Activated B cell treated with CpG ODN at 0.5 μM for 24 hours (primary cell): ENCODE measurements at places on chromosomes 16 and 17. TPM values are rescaled to one million over a fixed set of nuclear protein-coding genes. Genes with fewer than 3 reads are reported as not detected.
A peak's percentile ranks its signal among the peaks of the same experiment; 100 is the strongest.

DNA sequence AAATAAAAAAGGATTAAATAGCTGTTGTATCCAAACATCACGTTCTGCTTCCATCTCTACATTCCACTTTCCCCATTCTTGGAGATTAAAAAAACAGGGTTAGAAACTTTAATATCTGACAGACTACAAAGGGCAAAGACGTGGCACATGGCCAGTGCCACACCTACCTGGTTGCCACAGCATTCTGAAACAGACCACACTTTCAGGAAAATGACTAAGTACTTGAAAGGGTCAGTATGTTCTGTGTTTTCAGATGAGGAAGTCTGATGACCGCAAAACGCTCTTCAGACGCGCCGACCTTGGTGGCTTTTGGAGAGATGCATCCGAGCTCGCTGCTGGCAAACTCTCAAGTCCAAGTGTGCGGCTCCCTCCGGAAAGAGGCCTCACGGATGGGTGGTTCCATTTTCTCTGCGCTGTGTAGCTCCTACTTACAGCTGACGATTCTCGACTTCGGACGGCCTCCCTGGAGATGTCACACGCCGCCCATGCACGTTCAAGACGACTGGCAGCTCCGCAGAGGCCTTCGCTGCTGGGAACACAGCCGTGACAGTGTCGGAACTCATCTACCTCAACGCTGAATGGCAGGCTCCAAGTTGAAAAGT, 15.5 kb downstream of the MAP1LC3B start:
- no peak for DNase-seq
- no peaks in the 10 kb centered on the region for H3K27me3 ChIP-seq
- H3K4me1 ChIP-seq: peaks cover 5% of the 10 kb centered on the region
- H3K4me3 ChIP-seq: peak overlapping the region; percentile 28

DNA sequence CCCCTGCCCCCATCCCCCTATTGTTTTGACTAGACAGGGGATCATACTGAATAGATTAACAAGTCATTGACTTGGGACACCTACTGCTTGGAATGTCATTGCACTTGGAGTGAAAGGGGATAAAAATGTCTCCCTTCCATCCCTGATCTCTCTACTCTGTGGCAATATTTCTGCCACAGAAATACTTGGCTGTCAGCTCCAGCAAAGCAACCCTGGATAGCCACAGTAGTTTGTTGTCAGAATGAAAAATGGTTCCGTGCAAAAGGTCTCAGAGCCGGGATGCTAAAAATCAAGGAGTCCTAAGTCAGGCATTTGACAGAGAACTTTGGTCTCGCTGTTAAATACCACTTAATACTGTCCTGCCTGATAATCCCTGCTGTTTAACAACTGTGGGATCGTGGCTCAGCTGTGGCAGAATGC, 722.0 kb upstream of the SOX9 start:
- no peaks in the 10 kb centered on the region for H3K4me1 ChIP-seq
- H3K4me3 ChIP-seq: no peak overlapping the region
- H3K27ac ChIP-seq: no peak overlapping the region
- DNase-seq: no peak

DNA sequence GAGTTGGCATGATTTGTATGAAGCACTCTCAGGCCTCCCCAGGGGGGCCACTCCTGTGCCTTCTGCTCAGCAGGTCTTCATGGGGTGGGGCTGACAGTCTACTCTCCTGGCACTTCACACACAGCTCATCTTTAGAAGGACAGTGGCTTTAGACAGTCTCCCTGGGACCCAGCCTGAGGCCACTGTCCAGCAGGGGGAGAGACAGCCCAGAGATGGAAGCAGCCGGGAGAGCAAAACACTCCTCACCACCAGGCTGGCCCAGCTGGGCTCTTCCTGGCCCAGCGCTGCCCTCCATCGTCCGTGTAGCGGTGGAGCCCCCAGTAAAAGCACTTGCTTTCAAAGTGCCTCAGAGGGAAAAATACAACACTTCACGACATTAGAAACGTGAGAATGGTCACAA, 62.0 kb upstream of the CRHR1 start:
- H3K4me3 ChIP-seq: no peak overlapping the region
- H3K36me3 ChIP-seq: no peaks in the 10 kb centered on the region
- no peaks in the 10 kb centered on the region for H3K4me1 ChIP-seq
- peaks cover 30% of the 10 kb centered on the region for H3K27me3 ChIP-seq
- no peak overlapping the region for H3K27ac ChIP-seq
- DNase-seq: no peak

- H3K36me3 ChIP-seq: no peaks in the 10 kb centered on the region
- H3K4me3 ChIP-seq: no peak overlapping the region
- H3K27ac ChIP-seq: no peak overlapping the region
- DNase-seq: no peak
Measured at GRCh38 chr16:1039762-1040161, 32.8 kb upstream of the SSTR5 start.

DNA sequence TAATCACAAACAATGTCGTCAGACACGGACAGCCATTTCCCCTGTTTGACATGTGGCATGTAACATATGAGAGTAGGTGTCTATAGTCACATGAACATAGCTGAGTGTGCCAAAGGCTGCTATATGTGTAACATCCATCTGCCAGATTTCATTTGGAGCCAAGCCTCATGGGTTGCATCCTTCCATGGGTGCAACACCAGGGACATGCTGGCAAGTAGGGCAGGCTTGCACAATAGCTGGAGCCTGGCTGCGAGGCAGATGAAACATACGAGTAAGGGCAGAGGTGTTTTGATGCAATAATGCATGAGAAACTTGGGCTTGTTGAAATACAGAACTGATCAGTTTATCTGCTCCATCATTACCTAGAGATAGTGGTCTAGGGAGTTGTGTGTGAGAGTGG, 9.0 kb upstream of the ZNF689 start:
- H3K4me1 ChIP-seq: peaks cover under 1% of the 10 kb centered on the region
- no peaks in the 10 kb centered on the region for H3K36me3 ChIP-seq
- no peak overlapping the region for H3K27ac ChIP-seq
- H3K27me3 ChIP-seq: peaks cover 3% of the 10 kb centered on the region
- no peak overlapping the region for H3K4me3 ChIP-seq
- DNase-seq: no peak

DNA sequence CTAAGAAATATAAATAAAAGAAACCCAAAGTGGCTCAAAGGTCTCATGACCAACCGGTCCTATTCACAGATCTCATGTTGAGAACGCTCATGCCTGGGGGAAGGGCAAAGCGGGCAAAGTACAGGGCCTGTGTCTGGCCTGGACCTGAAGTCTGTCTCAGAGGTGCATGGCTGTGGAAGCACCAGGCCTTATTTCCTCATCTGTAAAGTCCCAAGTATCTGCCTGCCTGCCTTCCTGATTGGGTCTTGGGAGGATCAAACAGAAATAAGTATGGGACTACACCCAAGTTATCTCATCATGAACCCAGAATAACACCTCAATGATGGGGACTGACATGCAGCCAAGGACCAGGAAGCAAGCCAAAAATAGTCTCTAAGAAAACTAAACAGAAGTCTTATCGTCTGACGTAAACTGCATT, 14.2 kb downstream of the AXIN2 start:
- H3K27me3 ChIP-seq: peaks cover 4% of the 10 kb centered on the region
- H3K4me3 ChIP-seq: no peak overlapping the region
- H3K4me1 ChIP-seq: no peaks in the 10 kb centered on the region
- no peaks in the 10 kb centered on the region for H3K36me3 ChIP-seq
- DNase-seq: no peak

- H3K36me3 ChIP-seq: no peaks in the 10 kb centered on the region
- no peak for DNase-seq
- H3K4me3 ChIP-seq: no peak overlapping the region
Measured at GRCh38 chr17:79054200-79054960, 20.2 kb upstream of the ENGASE start.

GCGR gene
- 0.20 TPM in 1 of 2 replicates, not detected in the other for total RNA-seq

CD300LF gene
- 0.12 and 0.33 TPM in 2 replicates for total RNA-seq

CD79B gene
- 706 and 757 TPM in 2 replicates for total RNA-seq

FBXO39 gene
- total RNA-seq: 0.12 and 0.22 TPM in 2 replicates

DHRS7C gene
- total RNA-seq: not detected in 2 replicates
